ENCODE measurements at places on chromosomes 7 and 10. TPM values are rescaled to one million over a fixed set of nuclear protein-coding genes. Genes with fewer than 3 reads are reported as not detected.

Gene PLCE1
- total RNA-seq: 0.84 TPM

GRCh38 chr7:146741911-146742310, 625.3 kb downstream of the CNTNAP2 start:
- no peaks in the 10 kb centered on the region for H3K36me3 ChIP-seq
- DNase-seq: no peak
- no peaks in the 10 kb centered on the region for H3K27me3 ChIP-seq
- no peak overlapping the region for H3K4me3 ChIP-seq
- H3K4me1 ChIP-seq: no peaks in the 10 kb centered on the region

Gene KIAA1549
- 11.1 TPM for total RNA-seq

Gene NUTM2E
- 0.50 TPM for total RNA-seq

- H3K36me3 ChIP-seq: no peaks in the 10 kb centered on the region
- no peak overlapping the region for H3K27ac ChIP-seq
- DNase-seq: peak; percentile 3
- no peak overlapping the region for H3K4me3 ChIP-seq
- H3K27me3 ChIP-seq: peaks cover 88% of the 10 kb centered on the region
- peaks cover 12% of the 10 kb centered on the region for H3K4me1 ChIP-seq
Measured at GRCh38 chr7:155375337-155376277, 77.9 kb downstream of the INSIG1 start.

Data from astrocyte (in vitro differentiated cells and primary cell).